ENCODE measurements at places on chromosomes 6 and 20.

DNA sequence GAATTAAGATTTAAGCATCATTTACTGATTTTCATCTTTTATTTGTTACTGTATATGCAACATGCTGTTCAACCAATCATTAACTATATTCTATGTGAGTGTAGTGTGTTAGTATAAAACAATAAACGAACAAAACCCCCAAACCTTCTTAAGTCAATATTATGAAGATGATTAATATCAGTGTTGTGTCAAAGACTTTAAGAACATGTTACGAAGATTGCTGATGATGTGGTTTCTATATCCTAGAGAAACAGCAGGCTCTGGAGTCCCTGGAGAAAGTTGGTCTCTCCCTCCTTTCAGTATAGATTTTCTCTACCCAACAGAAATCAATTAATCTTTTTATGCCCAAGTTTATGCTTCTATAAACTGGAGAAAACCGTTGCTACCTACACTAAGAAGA is 393.8 kb upstream of the HSF2 start:
- DNase-seq, result no peak

DNA sequence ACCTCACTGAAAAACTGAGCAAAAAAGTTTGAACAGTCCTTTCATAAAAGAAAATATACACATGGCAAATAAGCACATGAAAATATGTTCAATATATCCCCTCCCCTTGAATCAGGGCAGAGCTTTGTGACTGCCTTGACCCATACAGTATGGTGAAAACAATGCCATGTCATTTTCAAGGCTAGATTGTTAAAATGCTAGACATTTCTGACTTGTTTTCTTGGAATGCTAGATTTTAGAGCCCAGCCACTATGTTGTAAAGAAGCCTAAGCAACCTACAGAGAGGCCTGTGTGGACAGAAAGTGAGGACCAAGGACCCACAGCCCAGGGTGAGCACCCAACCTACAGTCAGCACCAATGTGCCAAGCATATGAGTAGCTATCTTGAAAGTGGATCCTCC is 17.1 kb upstream of the ASF1A start:
- DNase-seq, result no peak

DNA sequence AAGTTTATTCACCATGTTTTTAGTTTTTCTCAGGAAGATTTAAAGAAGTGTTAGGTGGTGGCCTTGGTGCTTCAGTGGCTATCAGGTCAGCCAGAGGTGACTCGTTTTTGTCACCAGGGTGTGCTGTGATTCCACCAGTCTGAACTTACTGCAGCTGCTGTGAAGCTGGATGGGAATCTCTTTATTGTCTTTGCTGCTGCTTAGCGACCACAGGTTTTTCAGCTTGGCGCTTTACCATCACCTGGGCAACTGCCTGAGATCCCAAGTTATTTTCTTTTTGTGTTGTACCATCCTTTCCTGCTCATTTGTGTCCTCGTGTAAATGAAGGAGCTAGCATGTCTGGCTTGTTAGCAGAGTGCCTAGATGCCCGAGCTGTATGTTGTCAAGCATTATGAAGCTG is 146.9 kb downstream of the MACROD2 start:
- no peak for DNase-seq

GRCh38 chr6:7406743-7407142 is 17.1 kb downstream of the RIOK1 start:
- no peak for DNase-seq

DNA sequence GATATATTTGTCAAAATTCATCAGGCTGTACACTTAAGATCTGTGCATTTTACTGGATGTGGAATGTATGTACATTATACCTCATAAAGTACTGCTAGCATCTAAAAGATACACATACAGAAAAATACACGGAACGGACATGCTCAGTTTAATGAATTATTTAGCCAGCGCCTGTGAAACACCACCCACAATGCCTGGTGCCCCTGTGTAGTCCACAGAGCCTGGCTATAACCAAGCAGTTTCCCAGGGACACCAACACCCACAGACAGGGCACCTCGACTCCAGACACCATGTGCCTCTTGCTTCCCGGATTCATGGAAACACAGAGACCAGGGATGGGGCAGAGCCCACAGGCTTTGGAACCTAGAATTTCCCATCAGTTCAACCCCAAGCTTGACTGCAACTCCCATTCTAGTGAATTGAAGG is 17.4 kb upstream of the ARMC12 start:
- no peak for DNase-seq

DNA sequence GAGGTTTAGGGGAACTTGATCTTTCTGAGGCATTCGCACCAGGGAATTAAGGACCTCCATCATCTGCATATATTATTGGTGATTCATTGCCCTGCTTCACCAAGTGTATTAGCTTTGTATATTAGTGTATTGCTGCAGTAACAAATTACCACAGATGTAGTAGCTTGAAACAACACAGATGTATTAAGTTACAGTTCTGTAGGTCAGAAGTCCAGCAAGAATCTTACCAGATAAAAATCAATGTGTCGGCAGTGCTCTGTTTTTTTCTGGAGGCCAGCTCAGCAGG is 65.8 kb downstream of the HMGN3 start:
- no peak for DNase-seq
